ENCODE measurements at places on chromosomes 3 and 15.

DNA sequence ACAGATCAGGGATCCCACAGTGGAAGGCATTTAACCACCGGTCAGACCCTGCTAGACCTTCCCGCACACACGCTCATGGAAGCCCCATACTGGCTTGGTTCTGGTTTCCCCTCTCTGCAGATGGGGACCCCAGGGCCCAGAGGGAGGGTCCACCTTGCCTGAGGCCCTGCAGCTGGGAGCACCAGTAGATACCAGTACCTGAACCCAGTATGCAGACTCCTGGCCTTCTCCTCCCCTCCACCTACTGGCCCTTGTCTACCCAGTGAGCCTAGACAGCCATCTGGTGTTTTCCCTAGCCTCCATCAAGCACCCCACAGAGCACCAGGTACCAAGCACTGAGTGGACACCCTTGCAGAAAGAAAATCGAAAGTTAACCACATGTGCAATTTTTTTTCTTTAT is 65.1 kb downstream of the MEGF11 start:
- DNase-seq: no peak

DNA sequence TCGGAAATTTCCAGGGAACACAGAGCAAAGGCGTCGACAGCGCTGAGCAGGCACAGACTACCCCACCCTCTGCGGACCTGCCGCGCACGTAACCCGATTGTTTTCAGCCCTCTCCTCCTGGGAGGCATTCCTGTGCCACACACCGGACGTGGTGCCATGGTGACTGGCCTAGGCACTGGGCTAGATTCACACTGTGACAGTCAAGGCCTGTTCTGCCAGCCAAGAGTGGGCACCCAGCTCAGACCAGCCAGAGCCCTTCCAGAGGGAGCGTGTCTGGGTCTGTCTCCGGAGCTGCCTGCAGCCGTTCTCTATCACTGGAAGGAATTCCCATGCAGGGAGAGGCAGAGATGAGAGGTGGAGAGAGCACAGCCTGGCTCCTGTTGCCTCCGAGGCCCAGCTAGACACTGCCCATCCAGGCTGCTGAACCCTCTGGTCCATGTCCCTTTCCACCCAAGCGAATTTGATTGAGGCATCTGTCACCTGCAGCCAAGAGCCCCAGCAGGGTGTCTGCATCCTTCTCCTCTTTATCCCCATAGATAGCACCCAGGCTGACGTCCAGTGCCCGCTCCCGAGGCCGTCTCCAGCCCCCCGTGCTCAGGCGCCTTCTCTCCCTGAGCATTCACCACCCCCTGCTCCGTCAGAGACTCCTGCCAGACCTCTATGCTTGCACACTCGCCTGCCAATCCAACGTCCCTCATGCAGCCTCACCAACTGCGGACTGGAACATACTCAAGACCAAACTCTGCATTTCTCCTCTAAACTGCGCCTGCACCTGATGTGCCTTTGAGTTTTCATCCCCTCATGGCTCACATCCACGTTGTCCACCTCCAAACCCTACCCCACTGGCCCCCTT is 267.5 kb downstream of the OCA2 start:
- DNase-seq: no peak

- no peak for DNase-seq
Measured at GRCh38 chr3:152157337-152157736, 111.4 kb upstream of the MBNL1 start.

DNA sequence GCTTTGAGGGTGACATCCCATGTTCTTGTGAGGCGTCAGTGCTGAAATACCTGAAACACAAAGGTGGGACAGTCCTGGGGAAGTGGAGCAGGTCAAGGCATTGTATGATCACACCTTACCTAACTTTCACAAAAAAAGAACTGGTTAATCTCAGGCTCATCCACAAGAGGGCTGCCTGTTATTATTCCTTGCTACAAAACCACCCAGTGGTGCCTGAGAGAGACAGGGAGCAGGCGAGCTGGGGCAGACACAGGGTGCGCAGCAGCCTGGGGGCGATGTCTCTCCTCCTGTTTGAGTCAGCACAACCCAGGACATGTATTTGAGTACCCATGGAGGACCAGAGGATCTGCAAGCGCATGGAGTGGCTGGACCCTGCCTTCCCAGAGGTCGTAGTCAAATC is 316.8 kb upstream of the ATP10A start:
- peak; percentile 25 for DNase-seq

- DNase-seq: no peak
Measured at GRCh38 chr3:98550833-98551232, 19.1 kb downstream of the GPR15 start.

DNA sequence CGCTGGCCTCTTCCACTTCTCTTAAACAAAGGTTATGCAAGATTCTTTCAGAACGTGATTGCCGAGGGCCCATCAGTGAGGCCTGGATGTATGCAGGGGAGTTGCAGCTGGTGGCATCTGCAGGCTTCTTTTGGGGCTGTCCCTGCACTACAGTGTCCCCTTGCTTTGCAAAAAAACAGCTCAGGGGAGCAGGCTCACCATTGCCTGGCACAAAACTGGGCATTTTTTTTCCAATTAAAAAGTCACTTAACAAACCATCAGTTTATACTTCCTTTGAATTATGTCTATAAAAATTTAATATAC is 148.6 kb downstream of the ATP10A start:
- DNase-seq: no peak

GRCh38 chr3:172152874-172153273 is 113.5 kb downstream of the FNDC3B start:
- no peak for DNase-seq

DNA sequence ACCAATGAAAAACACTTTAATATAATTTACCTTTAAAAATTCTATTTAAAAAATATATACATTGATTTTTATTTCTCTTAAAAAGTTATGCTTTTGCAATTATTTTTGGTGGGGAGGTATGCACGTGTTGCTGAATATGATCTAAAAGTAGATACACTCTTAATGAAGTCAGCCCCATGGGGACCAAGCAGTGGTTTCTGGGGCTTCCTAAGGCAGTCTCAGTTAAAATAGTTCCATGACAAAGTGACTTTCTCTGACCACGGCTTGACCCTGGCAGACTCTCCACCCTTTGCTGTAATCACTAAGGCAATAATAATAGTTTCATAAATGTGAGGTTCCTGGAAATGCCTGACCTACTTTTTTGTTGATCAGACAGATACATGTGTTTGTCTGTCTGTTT is 50.4 kb downstream of the CCR4 start:
- DNase-seq: no peak

- no peak for DNase-seq
Measured at GRCh38 chr15:86237111-86237500, 157.4 kb downstream of the AGBL1 start.

- DNase-seq: peak; percentile 10
Measured at GRCh38 chr15:93703092-93703739, 528.1 kb upstream of the MCTP2 start.
